ENCODE measurements at places on chromosomes 1 and 21.

- peak; percentile 19 for DNase-seq
Observed at GRCh38 chr21:45836694-45837670, 144.6 kb upstream of the COL6A1 start.

DNA sequence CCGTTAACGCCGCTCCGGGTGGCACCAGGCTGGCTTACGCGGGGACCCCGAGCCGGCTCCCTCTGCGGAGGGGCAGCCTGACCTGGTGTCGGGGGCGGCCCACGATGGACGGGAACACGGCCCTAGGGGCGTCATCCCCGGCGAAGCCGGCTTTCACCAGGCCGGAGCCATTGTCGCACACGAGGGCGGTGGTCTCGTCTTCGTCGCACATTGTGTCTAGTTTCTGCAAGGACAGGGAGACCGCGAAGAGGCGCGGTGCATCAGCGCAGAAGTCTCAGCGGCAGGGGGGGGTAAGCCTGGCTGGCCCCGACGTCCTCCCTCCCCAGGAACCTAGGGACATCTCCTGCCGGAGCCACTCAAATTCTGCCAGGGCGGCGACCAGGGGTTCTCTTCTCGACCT lies 989 bp downstream of the ACTA1 start:
- DNase-seq: no peak

GRCh38 chr1:55962472-55962871 lies 616.9 kb downstream of the PLPP3 start:
- DNase-seq: no peak

DNA sequence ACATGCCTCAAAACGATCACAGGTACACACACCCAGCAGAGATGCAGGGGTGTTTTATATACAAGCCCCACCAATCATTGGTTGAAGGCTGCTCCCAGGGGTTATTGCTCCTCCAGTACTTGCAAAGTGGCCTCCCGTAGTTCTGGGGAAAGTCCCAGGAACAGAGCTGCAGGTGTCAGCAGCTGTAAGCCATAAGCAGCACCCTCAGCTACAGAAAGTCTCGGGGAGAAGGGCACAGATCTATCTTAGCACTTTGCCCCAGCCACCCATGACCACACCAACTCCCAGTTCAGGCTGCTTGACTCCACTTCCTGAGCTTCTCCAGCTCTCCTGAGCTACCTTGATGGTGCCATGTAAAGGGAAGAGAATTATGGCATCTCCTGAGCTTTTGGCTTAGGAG lies 222.7 kb upstream of the GJB5 start:
- DNase-seq: no peak

DNA sequence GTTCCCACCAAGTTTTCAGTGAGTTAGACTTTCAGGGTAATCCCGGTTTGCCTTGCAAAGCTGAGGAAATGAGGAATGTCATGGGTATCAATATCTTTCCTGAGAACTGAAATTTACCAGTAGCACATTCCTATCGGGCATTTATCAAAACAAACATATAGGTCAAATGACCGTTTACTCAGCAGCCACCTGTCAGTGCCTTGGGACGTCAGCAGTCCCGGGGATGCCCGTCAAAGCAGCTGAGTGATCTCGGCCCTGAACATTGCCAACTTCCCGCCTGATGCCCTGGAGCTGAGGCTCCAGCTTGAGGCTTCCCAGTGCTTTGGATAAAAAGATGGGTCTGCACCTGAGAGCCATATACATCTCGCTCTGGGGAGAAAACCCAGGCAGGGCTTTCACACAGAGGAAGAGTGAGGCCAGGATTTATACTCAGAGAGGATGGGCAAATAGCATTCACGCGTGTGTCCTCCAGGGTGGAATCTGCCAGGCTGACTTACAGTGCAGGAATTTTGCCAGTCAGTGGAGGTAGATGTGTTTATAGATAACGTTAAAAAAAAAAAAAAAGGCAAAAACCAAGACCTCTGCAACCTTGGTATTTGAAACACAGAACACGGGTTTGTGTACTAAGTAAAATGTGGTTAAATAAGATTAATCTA lies 435.7 kb upstream of the VAMP3 start:
- DNase-seq: no peak

DNA sequence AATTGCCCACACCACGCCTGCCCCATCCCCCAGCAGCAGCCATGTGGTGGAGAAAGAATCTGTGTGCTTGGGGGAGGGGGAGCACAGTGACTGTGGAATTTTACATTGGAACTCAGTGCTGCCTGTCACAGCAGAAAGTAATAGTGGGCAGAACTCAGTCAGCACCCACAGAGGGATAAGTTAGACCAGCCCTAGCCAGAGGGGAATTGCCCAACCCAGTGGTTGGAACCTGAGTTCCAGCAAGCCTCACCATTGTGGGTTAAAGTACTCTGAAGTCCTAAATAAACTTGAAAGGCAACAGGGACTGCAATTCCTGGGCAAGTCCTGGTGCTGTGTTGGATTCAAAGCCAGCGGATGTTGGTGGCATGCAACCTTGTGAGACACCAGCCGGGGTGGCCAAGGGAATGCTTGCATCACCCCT lies 88.8 kb downstream of the MRPL39 start:
- DNase-seq: no peak

GRCh38 chr1:60890664-60891063 lies 191.7 kb upstream of the NFIA start:
- no peak for DNase-seq
